ENCODE measurements at places on chromosomes 16 and 17.
A peak's percentile ranks its signal among the peaks of the same experiment; 100 is the strongest.

DNA sequence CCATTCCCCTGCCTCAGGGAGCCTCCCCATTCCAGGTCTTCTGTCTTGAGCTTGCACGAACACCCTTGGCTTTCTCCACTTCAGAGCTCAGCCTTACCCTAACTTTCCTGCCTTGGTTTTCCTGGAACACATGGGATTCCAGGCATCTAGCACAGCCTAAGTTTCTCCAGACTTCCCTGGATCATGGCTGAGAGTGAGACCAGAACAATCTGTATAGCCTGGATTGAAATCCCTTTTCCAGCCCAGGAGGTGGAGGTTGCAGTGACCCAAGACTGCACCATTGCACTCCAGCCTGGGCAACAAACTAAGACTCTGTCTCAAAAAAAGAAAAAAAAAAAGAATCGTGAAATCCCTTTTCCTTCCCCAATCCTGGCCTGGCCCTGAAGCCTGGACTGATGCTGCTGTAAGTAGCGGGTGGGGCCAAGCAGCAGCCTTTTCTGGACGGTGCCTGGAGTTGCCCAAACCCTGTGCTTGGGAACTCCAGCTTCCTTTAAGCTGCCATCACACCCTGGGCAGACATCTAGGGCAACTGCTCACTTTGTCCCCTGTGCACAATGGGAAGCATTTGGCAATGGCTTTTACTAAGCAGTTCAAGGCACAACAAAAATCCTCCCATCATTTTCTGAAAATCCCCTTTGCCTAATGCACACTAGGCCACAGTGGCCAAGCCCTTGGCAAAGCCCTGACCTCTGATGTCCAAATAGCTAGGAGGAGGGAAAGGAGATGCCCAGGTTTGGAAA lies 12.0 kb upstream of the SLC16A5 start:
- no peak for DNase-seq

- DNase-seq: no peak
Observed at GRCh38 chr16:67529582-67530012, 968 bp downstream of the RIPOR1 start.

DNA sequence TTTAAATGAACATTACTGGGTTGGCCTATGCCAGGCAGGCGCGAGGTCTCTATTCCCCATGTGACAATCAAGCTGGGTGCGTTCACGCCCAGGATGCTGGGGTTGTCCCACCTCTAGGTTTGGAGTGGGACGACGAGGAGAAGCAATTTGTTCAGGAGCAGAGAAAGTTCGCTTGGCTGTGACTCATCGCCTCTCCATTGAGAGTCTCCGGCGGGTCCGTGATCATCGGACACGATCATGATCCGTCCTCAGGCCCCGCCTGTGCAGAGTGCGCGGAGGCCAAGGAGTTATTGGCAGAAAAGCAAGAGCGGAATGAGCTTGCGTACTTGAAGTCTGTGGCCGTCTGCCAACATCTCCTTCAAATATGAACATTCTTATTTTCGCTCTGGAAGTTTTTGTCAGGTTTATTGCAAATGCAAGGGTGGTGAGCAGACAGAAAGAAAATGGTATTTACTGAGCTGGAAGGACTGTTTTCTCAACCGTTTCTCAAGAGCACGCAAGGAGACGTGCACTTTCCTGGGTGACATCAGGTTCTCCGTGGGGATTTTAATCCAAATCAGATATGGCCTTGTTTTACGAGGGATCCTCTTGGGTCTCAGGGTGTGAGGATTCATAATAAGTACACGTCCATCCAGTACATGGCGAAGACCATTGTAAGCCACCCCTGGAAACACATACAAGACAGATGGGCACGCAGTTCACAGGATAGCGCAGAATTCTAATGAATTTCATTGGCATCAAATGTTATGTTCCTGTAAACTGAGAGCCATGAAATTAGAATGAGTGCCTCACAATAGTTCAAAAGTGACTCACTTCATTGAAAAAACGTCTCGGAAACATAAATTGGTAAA lies 70.1 kb upstream of the CREBBP start:
- DNase-seq: no peak

DNA sequence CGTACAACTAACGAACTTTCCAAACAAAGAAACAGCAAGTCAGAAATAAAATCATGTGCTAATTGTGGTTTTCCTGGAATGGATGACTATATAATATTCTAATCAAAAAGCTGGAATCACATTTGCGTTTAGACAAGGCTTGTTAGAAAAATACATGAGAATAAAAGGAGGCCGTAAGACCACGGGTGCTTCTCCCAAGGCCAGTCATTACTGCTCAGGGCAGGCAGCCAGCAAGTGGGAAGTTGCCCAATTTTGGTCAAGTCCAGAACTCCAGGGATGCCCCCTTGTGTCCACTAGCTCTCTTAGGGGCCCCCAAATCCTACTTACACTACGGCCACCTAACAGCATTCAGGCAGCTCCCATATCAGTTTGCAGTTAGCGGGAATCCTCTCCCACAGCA lies 25.9 kb upstream of the LYRM9 start:
- no peak for DNase-seq

GRCh38 chr17:57629470-57629869 lies 115.6 kb downstream of the CCDC182 start:
- DNase-seq: no peak

- no peak for DNase-seq
Observed at GRCh38 chr16:19295393-19295792, 9.9 kb downstream of the CLEC19A start.

DNA sequence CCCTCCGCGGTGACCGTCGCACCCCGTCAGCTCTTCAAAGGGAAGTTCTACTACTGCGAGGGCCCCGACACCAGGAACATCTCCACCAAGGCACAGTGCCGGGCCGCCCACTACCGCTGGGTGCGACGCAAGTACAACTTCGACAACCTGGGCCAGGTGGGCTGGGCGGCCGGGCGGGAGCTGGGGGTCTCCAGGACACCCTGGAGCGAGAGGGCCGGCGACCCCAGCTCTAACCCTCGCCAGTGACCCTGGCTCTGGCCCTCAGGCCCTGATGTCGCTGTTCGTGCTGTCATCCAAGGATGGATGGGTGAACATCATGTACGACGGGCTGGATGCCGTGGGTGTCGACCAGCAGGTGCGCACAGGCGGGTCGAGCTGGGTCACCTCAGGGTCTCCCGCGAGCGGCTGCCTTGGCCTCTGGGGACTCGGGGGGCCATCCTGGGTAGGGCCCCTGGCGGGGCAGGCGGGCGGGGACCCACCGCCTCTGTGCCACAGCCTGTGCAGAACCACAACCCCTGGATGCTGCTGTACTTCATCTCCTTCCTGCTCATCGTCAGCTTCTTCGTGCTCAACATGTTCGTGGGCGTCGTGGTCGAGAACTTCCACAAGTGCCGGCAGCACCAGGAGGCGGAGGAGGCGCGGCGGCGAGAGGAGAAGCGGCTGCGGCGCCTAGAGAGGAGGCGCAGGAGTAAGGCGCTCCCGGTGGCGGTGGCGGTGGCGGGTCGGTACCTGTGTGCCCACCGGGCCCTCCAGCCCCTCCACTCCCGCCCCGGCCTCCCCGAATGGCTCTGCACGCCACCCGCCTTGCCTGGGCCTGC lies 13.4 kb downstream of the TPSG1 start:
- no peak for DNase-seq

- DNase-seq: no peak
Observed at GRCh38 chr16:74079232-74079586, 217.4 kb upstream of the PSMD7 start.

- peak; percentile 10 for DNase-seq
Observed at GRCh38 chr17:10063730-10064241, 134.6 kb downstream of the GAS7 start.

- no peak for DNase-seq
Observed at GRCh38 chr16:48413272-48413671, 28.1 kb upstream of the SIAH1 start.

DNA sequence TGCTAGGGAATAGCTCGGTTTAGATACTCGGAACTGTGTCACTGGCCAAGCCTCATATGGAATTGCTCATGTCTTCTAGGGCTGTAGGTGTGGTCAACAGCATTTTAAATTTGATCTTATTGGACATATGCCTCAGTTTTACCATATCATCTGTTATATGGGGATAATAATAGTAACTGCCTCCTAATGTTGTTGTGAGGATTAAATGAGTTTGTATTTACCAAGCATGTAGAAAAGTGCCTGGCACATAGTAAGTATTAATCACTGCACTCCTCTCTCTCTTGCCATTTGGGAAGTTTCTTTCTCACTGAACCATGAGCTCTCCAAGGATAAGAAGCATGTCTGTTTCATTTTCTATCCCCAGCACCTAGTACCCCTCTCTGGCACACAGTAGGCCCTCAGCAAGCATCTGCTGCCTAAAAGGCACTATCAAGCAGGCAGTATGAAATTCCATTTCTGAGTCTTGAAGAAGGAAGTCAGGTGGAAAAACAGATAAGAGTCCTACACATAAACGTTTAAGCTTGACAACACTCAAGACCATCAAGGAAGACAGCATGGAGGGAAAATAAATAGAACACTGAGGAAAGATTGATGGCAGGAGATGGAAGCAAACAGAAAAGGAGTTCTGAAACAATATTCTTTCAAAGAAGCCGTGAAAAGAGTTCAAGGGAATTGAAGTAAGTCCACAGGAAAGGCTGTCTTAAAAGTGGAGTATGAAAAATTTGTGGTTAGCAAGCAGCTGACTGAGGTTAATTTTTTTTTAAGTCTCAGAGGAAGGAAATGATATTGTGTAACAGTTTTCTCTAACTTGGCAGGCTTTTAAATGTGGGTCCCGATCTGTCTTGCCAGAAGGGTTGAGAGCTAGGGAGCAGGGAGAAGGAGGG lies 2.2 kb upstream of the ATP6V0A1 start:
- peak; percentile 67 for DNase-seq

- no peak for DNase-seq
Observed at GRCh38 chr16:87484487-87485331, 8.1 kb downstream of the ZCCHC14 start.
